D341Med (cell line): ENCODE measurements at places on chromosomes 2 and 18.

DNA sequence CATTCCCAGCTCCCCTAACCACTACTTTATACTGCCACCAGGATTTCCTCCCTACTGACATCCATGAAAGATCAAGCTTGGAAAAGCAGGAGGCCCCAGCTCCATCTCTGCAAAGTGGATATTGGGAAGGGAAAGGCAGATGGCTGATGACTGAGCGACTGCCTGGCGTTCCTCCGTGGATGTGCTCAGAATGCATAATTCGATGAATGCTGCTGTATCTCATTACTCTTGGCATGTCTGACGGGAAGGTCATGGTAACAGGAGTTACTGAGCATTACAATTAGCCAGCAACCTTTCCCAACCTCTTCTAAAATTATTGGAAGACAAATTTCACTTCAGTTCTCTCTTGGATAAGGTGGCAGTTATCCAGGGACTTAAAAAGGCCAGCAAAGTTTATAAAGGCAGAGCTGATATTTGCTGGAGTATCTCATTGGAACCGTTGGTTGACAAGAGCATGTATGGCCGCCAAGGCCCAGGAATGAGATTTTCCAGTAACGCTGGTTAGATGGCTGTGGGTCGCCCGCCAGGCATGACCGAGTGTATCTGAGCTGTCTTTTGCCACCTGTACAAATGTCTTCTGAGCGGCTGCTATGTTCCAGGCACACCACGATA is 34.5 kb downstream of the KCNE4 start:
- no peak for DNase-seq

GRCh38 chr2:222334914-222335313 is 36.1 kb upstream of the PAX3 start:
- DNase-seq: no peak

DNA sequence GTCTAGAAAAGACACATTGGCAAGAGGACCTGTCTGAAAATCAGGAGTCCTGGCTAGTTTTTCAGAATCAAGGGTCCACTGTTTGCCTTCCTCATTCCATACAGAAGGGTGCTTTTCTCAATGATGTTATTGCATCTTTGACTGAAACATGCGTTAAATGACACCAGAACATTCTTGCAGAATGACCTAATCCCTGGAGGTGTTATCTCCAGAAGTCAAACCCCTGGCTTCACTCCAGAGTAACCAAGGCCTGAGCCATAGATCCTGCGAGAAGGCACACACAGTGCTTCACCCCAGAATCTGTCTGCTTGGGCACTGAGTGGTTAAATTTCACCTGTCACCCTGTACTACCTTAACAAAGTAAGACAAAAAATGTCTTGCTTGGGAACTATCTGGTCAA is 1055.2 kb upstream of the FANCL start:
- no peak for DNase-seq

- DNase-seq: no peak
Observed at GRCh38 chr18:68725346-68725745, 10.4 kb upstream of the TMX3 start.

DNA sequence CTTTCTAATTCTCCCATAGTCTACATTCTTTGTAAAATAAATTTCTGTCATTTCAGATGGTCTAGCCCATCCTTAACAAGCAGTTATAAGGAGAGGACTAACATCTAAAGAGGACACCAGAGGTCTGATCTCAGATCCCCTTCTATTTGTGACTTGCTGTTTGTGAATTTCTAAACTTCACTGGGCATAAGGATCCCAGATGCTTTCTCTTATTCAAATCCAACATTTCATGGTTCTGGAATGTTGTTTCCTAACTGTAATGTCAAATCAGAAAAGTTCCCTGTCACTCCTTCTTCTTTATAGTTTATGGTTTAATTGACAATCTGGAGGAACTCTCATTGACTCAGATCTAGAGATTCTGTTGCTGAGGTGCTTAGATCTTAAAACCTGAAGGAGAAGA is 430.2 kb downstream of the MEIS1 start:
- DNase-seq: no peak

DNA sequence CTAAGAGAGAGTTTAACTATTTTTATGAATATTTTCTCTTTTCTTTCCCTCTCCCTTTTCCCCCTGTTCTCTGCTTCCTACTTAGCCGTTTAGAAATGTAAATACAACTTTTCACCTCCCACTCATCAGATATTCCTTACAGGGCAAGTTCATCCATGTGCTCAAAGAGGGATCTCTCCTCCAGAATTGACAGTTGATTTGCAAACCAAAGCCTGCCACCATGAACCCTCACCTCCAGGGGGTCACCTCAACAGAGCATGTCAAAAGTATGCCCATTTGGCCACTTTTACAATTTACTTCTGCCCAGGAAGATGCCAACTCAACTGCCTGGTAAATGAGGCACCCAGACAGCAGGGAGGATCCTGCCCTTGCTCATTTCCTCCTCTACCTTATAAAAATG is 149.2 kb upstream of the GYPC start:
- no peak for DNase-seq

- peak; percentile 63 for DNase-seq
Observed at GRCh38 chr2:153474407-153474806, 4.2 kb downstream of the RPRM start.

DNA sequence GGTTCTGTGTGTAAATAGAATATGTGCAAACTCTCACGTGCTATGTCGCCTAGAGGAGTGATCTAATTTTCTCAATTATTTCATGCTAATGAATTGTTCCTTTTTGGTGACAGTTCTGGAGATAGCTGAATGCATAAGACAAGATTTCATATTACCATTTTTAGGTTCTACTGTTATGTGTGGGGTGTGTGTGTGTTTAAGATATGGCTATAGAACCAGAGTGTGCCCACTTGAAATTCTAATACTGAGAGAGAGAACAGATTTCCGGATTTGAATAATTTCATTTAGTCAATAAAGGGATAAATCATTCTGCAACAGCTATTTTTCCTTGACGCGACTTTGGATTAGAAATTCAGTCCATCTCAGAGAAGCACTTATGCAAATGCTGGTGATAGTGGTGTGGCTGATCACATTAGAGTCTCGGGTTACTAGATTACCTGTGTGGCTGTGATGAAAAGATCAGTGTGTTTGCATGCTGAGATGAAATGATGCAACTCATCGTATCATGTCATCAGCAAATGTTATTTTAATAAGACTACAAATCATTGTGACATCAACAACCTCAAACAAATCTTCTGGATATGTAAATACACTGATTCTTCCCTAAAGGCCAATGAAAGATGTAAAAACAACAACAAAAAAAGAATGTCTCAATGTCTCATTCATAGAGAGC is 415.9 kb downstream of the EPHA4 start:
- DNase-seq: no peak

- DNase-seq: no peak
Observed at GRCh38 chr18:11909061-11909455, 941 bp upstream of the MPPE1 start.

DNA sequence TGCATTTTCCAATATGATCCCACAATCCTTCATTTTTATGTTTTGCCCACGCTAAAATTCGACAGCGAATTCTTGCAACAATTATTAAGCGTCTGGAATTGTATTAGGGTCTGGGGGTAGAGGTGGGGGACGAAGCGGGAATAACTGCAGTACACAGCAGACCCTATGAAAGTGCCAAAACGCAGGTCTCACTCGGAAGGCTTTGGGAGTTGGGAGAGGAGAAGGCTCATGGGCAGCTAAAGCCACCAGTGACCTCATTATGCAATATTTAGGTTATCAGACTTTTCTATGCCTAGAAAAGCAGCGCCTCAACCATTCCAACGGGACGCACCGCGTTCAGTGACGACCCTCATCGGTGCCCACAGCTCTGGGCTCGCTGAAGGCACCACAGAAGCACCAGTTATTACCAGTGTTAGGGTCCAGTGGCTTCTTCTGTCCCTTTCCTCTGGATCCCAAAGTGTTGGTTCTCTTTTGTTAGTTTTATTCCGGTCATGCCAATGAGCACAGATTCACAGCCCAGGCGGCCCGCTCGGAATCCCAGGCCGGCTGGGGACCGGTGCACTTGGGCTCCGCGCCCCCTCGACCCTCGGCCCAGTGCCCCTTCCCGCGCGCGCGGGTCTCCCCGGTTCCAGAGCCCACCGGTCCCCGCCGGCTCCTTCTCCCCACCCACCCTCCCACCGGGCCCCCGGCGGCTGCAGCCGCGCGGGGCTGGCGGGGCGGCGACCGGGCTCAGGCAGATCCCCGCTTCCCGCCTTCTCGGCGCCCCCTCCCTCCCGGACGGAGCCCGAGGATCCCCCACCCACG is 737 bp upstream of the MAPK4 start:
- no peak for DNase-seq

GRCh38 chr2:127121353-127121752 is 14.4 kb upstream of the BIN1 start:
- DNase-seq: no peak

DNA sequence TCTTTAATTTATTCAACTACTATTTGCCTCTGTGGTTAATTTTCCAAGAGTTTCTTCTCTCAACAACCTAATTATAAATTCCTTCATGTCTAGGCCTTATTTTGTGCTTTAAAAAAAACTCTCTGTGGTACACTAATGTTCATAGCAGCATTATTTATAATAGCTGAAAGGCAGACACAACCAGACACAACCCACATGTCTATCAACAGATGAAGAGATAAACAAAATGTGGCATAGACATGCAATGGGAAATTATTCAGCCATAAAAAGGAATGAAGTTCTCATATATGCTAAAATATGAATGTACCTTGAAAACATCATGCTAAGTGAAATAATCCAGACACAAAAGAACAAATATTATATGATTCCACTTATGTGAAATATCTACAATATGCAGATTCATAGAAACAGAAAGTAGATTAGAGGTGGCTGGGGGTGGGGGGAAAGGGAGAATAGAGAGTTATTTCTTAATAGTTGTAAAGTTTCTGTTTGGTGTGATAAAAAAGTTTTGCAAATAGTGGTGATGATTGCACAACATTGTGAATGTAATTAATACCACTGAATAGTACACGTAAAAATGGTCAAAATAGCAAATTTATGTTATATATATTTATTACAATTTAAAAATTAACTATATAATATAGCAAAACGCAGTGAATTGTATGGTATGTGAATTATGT is 28.1 kb upstream of the RASGRP3 start:
- DNase-seq: no peak

GRCh38 chr2:101251844-101252407 is 760 bp upstream of the CNOT11 start:
- peak; percentile 45 for DNase-seq

- no peak for DNase-seq
Observed at GRCh38 chr2:26822877-26823276, 25.1 kb upstream of the DPYSL5 start.

- no peak for DNase-seq
Observed at GRCh38 chr18:48142353-48142752, 211.9 kb upstream of the SMAD2 start.

DNA sequence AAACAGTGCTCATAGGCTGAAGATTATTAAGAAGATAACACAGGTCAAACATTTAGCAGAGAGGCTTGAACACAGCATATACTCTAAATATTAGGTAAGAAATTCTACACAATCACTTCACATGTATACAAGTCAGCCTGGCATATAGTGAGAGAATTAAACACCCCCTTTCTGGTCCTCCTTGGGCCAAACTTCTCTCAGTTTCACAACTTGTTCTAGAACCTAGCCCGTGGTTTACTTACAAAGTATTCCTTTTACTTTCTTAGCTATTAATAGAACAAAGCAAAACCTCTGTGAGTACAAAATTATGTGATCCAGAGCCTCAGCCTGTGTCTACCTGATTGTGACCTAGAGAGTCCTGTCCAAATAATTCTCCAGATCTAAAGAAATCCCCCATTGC is 562.8 kb downstream of the TNS1 start:
- DNase-seq: no peak

DNA sequence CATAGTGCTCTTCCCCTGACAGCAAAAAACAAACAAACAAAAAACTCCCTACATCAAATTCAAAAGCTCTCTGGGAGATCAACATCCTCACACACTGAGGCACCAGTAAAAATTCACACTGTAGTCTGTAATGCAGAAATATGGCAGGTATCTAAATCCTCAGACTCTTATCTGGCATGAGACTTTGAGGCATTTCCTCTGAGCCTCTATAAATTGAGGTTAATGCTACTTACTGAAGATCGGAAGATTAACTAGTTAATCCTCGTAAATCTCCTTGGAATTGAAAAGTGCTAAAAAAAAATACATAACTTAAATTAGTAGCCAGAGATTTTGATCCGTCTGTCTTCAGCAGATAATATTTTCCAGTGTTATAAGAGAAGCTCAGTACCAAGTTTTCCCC is 65.0 kb downstream of the AP1S3 start:
- peak; percentile 43 for DNase-seq

DNA sequence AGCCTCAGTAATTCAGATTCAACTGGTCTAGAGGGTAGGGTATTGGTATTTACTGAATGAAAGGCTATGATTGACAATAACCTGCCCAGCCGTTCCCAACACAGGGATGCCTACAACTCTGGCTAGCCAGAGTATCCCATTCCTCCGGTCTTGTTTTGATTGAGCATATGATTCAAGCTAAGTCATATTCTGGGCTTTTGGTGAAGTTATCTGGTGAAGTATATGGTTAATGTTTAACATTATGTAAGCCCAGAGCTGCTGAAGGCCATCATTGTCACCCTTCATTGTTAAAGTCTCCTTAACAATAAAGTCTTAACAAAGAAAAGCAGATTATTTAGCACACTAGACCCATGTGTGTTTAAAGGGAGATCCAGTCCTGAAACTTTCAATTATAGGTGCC is 152.6 kb downstream of the EXOC6B start:
- DNase-seq: no peak

DNA sequence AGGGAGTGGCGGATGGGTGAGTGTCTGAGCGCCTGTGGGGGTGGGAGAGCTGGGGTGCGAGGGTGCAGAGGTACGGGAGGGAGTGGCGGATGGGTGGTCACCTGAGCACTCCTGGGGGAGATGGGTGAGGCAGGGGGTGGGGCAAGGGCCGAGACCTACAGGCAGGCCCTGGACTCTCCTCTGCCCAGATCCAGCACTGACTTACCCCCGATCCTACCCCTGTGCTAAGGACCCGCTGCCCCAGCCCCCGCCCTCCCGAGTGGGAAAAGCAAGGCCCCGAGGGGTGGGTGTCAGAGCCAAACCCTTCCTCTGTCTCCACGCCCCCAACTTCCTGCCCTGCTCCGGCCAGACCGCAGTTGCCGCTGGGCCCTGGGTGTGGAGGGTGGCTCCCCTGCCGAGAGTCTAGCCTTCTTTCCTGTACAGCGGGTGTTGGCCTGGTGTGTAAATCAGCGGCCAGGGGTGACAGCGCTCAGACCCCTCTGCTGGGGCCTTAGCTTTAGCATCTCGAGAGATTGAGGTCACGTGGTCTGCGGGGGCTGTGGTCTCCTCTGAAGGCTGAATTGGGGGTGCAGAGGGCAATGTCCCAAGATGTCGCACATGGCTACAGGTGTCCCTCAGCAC is 12.5 kb downstream of the BOK start:
- no peak for DNase-seq

- DNase-seq: no peak
Observed at GRCh38 chr2:44555700-44556099, 194.0 kb downstream of the CAMKMT start.

GRCh38 chr18:42675810-42676209 is 439.7 kb downstream of the RIT2 start:
- no peak for DNase-seq

DNA sequence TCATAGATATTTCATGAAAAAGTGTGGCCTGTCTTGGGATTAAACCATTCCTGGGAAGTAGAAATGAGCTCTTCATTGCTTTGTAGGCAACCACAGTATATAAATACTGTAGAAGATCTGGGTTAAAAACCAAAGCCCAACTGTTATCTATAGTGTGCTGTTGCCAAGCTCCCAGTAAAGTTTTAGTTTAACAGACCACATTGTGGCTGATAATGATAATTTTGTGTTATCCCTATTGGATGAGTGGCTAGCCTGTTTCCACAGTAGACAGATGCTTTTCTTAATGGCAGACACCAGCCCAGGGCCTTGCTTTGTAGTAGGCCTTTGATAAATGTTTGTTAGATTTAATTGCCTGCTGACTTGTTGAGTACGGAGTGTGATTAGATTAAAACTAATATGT is 52.1 kb downstream of the FMNL2 start:
- DNase-seq: no peak
